ENCODE measurements at places on chromosomes 4 and X. TPM values are rescaled to one million over a fixed set of nuclear protein-coding genes. Genes with fewer than 3 reads are reported as not detected.

GSTCD gene
- 1.3 TPM for polyA plus RNA-seq

ZDHHC15 gene
- 1.2 TPM for polyA plus RNA-seq

TRIM2 gene
- 8.2 TPM for polyA plus RNA-seq

SMIM10L2A gene
- polyA plus RNA-seq = 0.38 TPM

FGA gene
- 0.01 TPM for polyA plus RNA-seq

DOK7 gene
- polyA plus RNA-seq = 61.5 TPM

NXF2B gene
- polyA plus RNA-seq = not detected

PLP1 gene
- 5.3 TPM for polyA plus RNA-seq
